Epithelial cell of umbilical artery (primary cell): ENCODE measurements at places on chromosomes 6 and 20. TPM values are rescaled to one million over a fixed set of nuclear protein-coding genes. Genes with fewer than 3 reads are reported as not detected.

Gene WTAP
- total RNA-seq: 80.6 and 129 TPM in 2 replicates

Gene GPR6
- total RNA-seq: not detected in 2 replicates

Gene ADGRB3
- under 0.01 TPM in 2 replicates for total RNA-seq

Gene VSX1
- not detected in 2 replicates for total RNA-seq

Gene FAM217B
- 2.7 and 3.2 TPM in 2 replicates for total RNA-seq
